ENCODE measurements at places on chromosomes 16 and 17. TPM values are rescaled to one million over a fixed set of nuclear protein-coding genes. Genes with fewer than 3 reads are reported as not detected.

GRCh38 chr16:13638218-13638617, 281.7 kb upstream of the ERCC4 start:
- no peak for DNase-seq

DNA sequence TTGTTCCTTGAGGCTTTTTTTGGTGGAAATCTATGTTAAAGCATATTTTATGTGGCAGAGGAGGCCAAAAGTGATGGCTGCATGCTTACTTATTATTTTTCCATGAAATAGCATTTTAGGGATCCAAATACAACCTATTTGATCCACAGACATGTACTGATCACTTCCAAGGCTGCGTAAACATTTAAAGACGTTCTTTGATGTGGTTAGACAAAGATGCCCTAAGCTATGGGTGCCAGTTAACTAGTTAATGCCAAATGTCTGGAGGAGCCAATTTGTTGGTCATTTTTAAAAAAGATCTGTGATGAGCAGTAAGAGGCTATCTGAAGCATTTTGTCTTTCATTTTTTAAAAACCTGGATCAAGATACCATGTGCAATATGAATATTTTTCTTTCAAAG, 17.3 kb upstream of the PRKCA start:
- no peak for DNase-seq

DNA sequence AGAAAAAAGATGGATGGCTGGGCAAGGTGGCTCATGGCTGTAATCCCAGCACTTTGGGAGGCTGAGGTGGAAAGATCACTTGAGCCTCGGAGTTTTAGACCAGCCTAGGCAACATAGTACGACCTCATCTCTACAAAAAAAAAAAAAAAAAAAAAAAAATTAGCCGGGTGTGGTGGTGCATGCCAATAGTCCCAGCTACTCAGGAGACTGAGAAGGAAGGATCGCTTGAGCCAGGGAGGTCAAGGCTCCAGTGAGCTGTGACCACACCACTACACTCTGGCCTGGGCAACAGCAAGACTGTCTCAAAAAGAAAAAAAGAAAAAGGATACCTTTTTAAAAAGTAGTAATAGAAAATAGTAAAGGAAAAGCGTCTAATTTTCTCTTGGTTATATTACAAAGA, 20.7 kb downstream of the ZNF652 start:
- DNase-seq, result no peak

DNA sequence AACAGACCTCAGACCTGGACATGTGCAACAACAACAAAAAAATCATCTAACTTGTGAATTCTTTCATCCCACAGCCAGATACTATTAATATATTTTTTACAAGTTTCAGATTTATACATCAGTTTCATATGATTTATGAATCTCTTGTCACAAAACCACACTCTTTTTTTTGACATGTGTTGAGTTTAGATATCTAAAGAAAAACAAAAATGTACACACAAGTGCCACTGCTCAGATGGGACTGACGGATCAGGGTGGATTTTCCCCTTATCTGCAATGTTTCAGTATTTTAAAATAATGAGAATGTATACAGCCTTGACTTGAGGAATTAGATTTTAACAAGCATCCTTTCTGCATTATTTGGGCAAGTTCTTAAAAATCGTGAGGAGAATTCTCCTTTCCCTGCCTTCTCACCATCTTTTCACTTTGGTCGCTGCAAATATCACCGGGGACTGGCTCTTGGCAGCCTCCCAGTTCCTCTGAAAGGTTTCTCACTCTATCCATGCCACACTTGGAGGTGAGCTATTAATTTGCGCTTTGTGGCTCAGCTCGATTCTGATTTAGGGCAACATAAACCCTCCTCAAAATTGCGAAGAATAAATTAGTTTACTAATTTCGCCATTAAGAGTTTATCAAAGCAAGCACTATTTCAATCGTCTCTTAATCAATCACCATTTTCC, 225.7 kb downstream of the XYLT1 start:
- DNase-seq, result no peak

DNA sequence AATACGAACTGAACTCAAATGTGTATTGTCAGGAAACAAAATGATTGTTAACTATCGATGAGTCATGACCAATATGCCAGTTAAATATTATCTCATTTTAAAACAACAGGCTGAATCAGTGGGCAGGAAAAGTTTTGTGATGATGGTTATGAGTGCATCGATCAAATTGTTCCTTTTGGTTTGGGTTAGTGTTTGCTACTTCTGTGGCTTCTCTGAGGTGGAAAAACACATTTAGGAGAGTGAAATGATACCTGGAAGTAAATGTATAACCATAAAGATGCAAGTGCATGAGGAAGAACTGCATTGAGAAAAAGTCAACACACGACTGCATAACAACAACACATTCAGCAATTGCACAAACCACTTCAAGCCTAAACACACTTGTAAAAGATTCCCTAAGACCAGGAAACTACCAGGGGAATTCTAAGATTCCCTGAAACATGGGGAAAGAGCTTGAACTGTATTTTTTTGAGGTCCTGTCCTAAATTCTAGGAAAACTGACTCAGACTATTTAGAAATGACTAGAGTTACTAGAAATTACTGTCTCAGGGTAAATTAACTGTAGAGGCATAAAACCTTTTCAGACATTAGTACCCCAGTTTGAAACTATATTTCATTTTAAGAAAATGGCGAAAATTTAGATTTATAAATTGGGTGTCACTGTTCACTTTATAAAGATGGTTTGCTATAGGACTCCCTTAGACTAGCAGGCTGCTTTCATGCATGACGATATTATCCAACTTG, 44.8 kb downstream of the CDYL2 start:
- DNase-seq, result no peak

GRCh38 chr17:42562388-42563142, 617 bp downstream of the COASY start:
- DNase-seq, result peak; percentile 28

DNA sequence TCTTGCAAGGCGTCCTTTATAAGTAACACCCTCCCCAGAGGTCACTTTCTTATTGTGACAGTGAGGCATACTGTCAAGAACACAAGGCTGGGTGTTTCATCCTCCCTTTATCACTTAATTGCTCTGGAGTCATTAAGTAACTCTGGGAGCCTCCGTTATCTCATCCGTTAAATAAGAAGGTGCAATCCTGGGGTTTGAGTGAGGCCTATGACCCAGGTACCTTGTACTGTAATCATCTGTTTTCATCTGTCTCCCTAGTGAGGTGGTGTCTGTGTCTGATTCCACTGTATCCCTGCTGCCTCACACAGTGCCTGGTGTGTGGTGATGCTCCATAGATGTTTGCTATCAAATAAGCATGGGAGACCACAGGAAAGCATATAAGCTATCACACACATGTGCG, 17.7 kb downstream of the TNS4 start:
- DNase-seq, result no peak

GRCh38 chr16:78372277-78372676, 272.8 kb downstream of the WWOX start:
- no peak for DNase-seq

- peak; percentile 70 for DNase-seq
Observed at GRCh38 chr16:23905027-23905426, 69.2 kb downstream of the PRKCB start.

DNA sequence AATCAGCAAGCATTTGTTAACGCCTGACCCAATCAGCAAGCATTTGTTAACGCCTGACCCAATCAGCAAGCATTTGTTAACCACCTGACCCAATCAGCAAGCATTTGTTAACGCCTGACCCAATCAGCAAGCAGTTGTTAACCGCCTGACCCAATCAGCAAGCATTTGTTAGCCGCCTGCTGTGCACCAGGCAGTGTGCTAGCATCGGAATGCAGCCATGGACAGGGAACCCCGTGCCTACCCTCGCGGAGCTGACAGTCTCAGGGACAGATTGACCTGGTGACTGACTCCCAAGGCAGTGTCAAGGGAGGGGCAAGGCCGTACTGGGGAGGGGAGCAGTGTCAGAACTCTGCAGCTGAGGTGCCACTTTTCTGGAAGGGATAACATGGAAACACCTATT, 66.9 kb downstream of the ABR start:
- no peak for DNase-seq

DNA sequence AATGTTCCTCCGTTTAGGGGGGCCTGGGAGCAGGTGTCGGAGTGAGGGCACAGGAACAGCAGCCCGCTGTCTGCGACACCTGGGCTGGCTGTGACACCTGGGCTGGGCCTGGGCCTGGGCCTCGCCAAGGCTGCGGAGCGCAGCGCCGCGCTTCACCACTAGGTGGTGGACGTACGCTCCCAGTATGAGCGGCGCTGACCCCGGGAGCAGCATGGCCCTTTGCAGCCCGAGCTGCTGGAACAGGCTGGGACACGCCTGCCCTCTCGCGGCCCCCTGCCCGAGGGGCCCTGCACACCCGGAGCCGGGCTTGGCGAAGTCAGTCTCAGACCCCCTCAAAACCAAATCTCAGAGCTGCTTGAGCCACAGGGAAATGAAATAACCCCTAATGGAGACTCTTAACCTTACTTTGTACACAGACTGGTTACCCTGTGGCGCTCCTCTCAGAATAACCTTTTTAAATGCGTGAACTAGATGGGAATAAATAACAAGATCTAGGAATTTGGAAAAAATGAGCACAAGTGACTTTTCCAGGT, 38.6 kb upstream of the FA2H start:
- DNase-seq, result peak; percentile 55

- no peak for DNase-seq
Observed at GRCh38 chr16:69143116-69143515, 10.7 kb downstream of the UTP4 start.

GRCh38 chr17:56798916-56799315, 34.8 kb downstream of the C17orf67 start:
- no peak for DNase-seq

DNA sequence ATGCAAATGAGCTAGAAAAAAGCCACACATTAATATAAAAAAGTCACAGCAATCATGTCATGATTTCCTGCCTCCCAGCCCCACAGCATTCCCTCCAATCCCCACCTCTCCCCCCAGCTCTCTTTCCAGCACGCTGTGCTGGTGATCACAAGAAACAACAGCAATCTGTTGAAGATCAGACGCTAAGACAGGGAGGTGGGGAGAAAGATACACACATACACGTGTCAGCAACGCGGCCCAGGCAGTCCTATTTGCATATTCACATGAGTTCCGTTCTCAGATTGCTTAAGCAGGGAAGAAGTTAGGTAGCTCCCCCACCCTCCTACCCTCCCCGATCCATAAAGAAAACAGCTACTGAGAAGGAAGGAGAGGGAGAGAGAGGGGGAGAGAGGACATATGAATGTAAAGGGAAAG, 405.5 kb upstream of the PSMD7 start:
- DNase-seq, result peak; percentile 2

The HSPB9 gene
- total RNA-seq, result not detected

The TMEM238L gene
- not detected for total RNA-seq

The TBC1D3G gene
- not detected for total RNA-seq

The NXN gene
- total RNA-seq, result 52.5 TPM

The KRTAP4-5 gene
- not detected for total RNA-seq

The ORC6 gene
- total RNA-seq, result 13.1 TPM

The ANKRD40CL gene
- total RNA-seq, result not detected

The OGFOD1 gene
- 102 TPM for total RNA-seq

The ZNF771 gene
- 5.8 TPM for total RNA-seq

The STX1B gene
- 3.9 TPM for total RNA-seq

The CCL23 gene
- total RNA-seq, result not detected

The ALOX15B gene
- total RNA-seq, result not detected
